ENCODE measurements at places on chromosomes 1 and 21.

DNA sequence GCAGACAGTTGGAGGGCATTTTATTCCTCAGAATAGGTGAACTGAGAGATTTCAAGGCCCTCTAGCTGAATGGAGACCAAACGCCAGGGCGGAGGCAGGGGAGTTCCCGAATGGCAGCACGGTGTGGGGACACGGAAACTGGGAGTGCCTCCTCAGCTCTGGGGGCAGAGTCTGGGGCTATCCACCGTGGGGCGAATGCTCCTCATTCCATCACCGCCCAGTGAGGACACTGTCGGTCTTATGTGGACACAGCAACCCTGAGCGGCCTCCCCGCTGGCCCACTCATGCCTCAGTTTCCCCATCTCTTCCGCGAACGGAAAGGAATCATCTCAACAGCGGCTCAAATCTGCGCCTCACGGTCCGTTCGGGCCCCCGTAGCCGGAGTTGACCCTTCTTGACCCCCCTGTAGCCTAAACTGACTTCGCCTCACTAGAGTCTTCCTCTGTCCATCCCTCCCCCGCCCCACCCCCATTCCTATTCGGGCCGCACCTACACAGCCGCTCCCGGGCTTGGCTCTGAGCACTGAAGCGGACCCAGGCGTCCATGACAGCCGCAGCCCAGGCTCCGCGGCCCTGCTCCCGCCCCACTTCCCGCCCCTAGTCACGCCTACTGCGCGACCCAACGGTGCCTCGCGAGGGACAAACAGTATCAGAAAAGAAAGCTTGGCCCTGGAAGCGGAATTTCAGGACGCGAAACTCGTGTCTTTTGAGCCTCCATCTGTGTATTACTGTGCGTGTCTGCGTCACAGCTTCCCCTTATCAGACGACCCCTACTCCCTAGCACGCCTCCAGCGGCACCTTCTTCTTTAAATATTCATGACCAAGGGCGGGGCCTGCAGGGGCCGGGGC, at the start of gene PEX11B:
Gene PEX11B (minus strand): TSS at position 574 of the 848 bp plus-strand sequence. CDS start 29 bp downstream, at position 545.
- DNase-seq: peak; percentile 93

DNA sequence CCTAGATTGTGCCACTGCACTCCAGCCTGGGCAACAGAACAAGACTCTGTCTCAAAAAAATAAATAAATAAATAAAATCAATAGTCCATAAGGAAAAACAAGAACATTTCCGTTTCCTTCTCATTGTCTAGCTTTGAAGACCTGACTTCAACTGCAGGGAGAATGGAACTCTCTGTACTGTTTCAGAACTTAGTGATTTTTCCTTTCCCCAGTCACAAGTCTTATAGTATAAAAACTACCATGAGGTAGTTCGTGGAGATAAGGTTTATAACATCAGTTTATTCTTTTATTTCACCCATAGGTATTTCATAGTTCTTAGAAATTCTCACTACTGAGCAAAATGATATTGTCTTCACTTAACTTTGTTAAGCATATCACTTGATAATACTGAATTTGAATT, 11.4 kb upstream of the RWDD3 start:
- DNase-seq: no peak

- DNase-seq: no peak
These were observed 17.2 kb downstream of the PKN2 start for GRCh38 chr1:88701275-88701674.

GRCh38 chr1:13546791-13547190, 33.0 kb upstream of the LRRC38 start:
- no peak for DNase-seq

DNA sequence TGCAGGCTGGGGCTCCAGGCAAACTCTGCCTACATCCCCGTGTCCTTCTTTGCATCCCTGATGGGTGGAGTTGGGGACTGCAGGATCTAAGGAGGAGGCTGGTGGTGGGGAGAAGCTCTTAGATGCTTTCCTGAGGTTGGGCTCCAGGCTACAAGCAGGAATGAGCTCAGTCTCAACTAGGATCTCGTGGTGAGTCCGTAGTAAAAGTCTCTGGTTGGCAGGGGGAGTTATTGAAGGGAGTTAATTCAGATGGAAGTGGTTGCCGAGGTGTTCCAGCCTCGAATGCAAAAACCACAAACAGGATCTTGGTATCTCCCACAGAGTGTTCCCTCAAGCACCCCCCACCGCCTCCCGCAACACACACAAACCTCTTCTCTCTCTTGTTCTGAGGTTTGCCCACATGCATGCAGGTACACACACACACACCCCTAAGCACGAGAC, 35.0 kb downstream of the TMCC2 start:
- DNase-seq: no peak

DNA sequence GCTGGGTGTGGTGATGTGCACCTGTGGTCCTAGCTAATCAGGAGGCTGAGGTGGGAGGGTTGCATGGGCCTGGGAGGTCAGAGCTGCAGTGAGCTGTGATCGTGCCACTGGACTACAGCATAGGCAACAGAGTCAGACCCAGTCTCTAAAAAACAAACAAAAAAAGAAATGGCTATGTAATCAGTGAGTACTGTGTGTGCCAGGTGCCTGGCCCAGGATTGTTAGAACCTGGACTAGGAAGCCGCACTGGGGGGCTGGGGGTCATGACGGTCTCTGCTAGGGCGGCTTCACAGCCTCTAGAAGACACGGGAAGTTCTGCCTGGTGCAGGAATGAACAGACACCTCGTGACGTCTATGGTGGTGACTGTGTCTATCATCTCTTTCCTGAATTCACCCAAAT, 8.5 kb downstream of the TMEM9 start:
- no peak for DNase-seq

Measured in G401 (cell line).